Activated naive CD4-positive, alpha-beta T cell (primary cell): ENCODE measurements at places on chromosomes 16 and 17.

- no peak for DNase-seq
These were observed 130.1 kb upstream of the HLF start for GRCh38 chr17:55134486-55135157.

DNA sequence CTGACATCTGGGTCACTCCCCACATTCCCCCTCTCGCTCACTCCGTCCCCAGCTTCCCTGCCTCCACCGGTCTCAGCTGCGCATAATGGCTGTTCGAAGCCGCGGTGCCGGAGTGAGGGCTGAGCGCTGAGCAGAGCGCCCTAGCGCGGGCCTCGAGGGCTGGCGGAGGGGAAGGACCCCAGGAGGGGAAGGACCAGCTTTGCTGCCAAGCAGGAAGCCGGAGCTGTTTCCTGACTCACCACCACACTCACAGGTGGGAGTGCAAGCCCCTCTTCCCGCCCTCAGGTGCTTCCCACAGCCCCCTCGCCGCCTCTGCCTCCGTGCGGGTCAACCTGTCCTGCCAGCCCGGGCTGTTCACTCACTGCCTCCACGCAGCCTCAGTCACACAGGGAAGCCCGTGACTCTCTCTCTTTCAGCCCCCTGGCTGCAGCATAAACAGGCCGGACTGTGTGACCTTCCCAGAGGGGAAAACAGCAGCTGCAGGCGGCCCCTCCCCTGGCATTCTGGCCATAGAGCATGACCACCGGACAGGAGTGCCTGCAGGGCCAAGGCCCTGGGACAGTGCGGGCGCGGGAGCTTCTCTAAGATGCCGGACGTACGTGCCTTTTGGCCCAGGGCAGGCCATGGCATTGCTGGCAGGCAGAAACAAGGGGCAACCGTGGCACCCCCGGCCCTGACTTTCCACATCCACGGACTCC is 23.7 kb downstream of the SLC43A2 start:
- DNase-seq: no peak

DNA sequence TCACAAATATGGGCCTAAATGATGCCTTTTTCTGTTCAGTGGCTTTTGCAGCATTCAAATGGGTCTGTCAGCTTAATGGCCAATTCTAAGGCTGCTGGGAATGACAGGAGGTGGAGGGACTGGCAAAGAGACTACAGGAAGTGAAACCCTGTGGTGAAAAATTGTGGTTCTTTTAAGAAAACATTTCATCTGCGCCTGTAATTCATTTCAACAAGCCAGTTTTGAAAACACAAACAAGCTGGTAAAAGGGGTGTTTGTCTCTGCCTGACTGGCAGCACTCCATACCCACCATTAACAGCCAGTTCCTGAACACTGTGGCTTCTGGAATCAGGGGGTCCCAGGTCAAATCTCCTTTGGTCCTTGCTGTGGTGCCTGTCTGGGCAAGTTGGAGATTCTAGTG is 3.6 kb upstream of the KDM8 start:
- DNase-seq: no peak

DNA sequence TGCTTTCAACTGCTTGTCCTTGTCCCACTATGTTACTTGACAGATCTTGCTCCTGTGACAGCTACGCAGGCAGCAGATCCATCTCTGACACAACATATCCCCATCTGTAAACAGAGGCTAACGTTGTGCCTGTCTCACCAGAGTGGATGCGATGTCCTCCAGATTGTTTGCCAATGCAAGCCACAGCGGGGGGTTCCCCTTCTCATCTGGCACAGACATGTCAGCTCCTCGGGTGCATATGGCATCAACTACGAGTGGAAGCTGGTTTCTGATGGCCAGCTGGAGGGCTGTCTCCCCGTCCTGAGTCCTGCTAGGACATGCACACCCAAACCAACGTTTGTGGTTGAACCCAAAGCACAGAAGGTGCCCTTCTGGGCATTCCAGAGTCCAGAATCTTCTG is 39.0 kb downstream of the CYB5D2 start:
- DNase-seq: no peak

DNA sequence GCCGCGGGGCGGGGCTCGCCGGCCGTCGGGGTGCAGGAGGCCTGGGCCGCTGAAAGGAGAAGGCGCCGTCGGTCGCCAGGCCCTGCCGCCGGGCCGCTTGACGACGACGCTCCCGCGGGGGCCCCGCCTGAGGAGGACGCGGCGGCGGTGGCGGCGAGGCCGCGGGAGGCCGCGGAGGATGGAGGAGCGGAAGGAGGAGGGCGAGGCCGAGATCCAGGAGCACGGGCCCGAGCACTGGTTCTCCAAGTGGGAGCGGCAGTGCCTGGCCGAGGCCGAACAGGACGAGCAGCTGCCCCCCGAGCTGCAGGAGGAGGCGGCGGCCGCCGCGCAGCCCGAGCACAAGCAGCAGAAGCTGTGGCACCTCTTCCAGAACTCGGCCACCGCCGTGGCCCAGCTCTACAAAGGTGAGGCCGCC is 430 bp downstream of the HAPSTR1 start:
- peak; percentile 27 for DNase-seq

- DNase-seq: no peak
These were observed 56.7 kb downstream of the ZNF423 start for GRCh38 chr16:49799172-49799571.

GRCh38 chr16:7422036-7422888 is 89.6 kb downstream of the RBFOX1 start:
- DNase-seq: no peak

GRCh38 chr16:19135896-19136438 is 22.2 kb downstream of the ITPRIPL2 start:
- no peak for DNase-seq

- DNase-seq: no peak
These were observed 2.9 kb upstream of the SRCIN1 start for GRCh38 chr17:38608648-38609047.

DNA sequence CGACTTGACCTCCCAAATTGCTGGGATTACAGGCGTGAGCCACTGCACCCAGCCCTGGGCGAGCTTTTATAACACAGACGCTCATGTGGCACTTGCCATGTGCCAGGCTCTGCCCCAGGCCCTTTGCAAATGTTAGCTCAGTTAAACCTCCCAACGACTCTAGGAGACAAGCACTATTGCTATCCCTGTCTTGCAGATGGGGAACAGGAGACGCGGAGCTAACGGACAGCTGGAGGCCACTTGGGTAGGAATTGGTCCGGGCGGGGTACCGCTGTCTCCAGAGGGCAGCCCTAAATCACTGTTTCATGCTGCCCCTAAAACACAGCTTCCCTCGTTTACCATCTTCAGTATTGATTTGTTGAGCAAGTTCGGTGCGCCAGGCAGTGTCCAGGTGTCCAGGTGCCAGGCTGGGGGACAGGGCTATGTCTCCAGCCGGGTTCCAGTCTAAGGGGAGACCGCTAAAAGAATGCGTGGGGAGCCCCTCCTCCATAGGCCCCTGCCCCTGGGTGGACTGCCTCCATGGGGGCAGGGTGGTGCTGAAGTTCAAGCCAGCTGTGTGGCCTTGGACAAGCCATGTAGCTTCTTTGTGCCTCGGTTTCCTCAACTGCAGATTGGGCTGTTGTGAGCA is 23.7 kb downstream of the TMEM235 start:
- DNase-seq: no peak

DNA sequence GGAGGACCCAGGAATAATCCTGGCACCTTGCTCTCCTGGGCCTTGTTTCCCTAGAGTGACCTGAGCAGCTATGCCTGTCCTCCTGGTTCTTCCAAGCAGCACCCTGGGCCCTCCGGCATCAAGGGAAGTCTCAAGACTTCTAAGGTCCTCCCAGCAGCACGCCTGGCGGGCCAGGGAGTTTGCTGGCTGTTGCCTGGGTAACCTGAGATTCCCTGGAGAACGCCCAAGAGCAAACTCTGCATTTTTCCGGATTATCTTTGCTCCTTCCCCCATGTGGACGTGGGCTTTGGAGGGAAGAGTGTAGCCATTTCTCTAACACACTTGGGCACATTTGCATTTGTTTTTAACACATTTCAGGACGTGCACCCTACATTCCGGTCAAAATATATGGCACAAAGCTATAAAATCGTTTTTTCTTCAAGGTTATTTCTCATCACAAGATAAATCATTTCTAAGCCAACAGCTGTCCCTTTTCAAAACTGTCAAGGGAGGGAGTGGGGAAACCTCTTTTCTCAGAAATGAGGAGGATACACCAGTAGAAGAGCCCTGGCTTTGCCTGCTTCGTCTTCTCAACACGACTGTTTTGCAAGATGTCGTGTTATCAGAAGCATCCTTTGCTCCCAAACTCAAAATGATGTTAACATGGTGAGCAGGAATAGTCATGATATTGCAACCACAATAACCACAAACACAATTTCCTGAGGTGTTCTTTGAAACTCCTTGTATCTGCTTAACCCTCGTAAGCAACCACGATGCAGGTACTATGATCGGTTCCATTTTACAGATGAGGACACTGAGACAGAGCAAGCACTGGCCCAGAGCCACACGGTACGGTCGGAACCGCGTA is 116.5 kb downstream of the ADCY9 start:
- no peak for DNase-seq

GRCh38 chr17:16817201-16817600 is 127.2 kb downstream of the CCDC144A start:
- no peak for DNase-seq

- DNase-seq: no peak
These were observed 37.3 kb downstream of the MMP15 start for GRCh38 chr16:58062821-58063220.

DNA sequence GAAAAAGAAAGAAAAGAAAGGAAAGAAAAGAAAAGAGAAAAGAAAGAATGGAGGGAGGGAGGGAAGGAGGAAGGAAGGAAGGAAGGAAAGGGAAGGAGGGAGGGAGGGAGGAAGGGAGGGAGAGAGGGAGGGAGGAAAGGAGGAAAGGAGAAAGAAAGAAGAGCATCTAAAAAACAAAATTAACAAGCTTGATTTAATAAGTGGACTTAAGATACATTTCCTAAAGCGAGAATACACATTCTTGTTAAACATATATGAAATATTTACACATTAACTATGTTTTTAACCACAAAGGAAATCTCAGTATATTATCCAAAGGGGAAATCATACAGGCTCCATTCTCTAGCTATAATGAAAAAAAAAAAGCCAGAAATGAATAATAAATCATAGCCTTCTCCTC is 47.3 kb upstream of the IRX5 start:
- no peak for DNase-seq

DNA sequence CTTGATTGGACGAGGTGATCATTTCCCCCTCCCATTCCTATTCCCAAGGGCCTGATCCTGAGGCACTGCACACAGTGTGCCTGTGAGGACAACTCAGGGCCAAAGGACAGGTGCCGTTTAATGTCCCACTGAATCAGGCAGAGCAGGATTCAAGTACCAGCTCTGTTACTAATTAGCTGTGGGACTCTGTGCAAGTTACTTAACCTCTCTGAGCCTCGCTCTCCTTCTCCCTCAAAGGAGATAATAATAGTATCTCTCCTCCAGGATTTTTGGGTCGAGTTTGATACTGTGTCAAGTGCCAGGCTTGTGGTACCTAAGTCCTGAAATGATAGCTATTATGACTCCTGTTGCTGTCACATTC is 86.8 kb upstream of the NKD1 start:
- DNase-seq: no peak

- no peak for DNase-seq
These were observed 32.9 kb downstream of the COPRS start for GRCh38 chr17:31825961-31826691.

GRCh38 chr16:82971126-82971525 is 344.4 kb downstream of the CDH13 start:
- DNase-seq: no peak

DNA sequence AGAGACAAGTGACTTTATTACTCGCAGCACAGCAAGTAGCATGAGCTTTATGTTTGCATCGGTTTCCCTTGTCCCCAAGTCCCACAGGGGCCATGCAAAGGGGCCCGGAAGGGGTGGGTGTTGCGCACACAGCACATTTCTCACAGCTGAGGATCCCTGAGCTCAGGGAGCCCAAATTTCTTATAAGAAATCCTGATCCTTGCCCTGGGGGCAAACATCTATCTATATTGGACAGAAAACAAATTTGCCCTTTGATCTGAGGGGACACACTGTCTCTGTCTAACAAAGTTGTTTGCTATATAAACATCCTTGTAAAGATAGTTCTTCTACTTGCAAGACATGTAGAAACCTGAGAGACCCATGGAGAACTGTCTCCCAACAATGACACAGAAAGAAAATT is 35.7 kb upstream of the MEAK7 start:
- no peak for DNase-seq

GRCh38 chr17:4806456-4806776 is 536 bp upstream of the PLD2 start:
- no peak for DNase-seq

DNA sequence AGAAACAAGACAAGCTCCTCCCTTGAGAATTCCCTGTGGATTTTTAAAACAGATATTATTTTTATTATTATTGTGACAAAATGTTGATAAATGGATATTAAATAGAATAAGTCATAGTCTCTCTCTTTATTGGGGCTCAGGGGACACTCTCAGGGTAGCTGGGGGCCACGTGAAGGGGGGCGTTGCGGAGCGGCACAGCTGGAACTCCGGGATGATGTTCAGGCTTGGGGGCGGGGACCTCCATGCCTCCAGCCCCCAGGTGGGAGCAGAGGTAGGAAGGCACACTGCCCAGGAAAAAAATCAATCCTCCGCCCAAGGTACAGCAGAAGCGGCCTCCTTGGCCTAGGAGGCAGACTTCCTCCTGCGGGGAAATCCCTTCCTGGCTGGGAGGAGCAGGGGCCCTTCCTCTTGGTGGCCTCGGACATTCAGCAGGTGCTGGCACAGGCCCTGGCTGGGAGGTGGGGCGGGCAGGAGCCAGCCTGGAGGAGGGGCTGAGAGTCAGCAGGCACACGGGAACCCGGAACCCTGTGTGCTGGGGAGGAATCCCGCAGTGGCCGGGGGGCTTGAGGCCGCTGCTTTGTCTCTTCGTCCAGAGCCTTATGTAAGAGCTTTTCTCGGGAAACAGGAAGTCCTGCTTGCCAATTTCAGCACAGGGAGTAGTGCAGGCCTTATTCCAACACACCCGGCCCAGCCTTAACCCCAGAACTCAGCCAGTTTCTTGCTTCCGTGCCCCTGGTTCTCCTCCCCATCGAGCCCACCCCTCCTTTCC is 591 bp upstream of the TNFSF13 start:
- DNase-seq: no peak

- DNase-seq: no peak
These were observed 16.8 kb downstream of the TMEM100 start for GRCh38 chr17:55705847-55706246.

GRCh38 chr17:64005734-64006167 is 7.6 kb downstream of the PRR29 start:
- no peak for DNase-seq

- no peak for DNase-seq
These were observed 13.0 kb downstream of the CAMKK1 start for GRCh38 chr17:3879591-3880417.

- no peak for DNase-seq
These were observed 42.3 kb upstream of the HNF1B start for GRCh38 chr17:37787055-37787757.

- no peak for DNase-seq
These were observed 977 bp downstream of the NAGPA start for GRCh38 chr16:5032748-5033167.
